ENCODE measurements at places on chromosomes 5 and 9.

- no peak for DNase-seq
Observed at GRCh38 chr9:130320723-130321481, 55.3 kb downstream of the HMCN2 start.

- DNase-seq = no peak
Observed at GRCh38 chr5:57386958-57387357, 95.7 kb downstream of the ACTBL2 start.

GRCh38 chr5:41656597-41656996 lies 146.2 kb upstream of the PLCXD3 start:
- DNase-seq = no peak

DNA sequence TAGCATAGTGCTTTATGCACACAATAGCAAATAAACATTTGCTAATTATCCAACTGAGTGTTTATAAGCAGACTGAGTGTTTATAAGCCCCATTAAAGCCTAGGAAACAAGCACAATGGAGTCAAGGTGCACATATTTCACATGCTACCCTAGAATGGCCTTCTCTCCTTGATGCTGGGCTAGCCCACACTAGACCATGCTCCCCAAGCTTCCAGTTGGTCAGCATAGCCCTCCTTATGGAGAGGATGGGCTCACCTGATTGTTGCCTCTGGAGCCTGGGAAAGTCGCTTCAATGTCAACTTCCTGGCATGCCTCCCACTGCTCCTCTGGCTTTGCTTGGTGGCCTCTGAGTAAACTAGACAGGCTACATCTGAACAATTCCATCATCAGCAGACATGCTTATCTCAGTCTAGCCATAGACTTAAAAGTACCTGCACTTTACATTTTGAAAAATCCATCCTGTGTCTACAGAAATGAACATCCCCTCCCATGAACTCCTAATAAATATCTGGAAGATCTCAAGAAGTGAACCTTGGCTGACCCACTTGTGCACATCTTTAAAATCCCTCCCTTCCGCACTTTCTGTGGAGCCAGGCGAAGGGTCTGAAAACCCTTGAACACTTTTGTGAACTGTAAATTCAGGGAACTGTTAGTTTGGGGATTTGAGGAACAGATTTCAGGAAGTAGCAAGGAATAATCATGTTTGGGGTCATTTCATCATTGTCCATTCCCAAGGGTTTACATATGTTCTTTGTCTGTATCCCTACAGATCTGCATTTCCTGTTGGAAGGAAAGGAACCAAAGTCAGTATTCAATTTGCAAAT lies 486.6 kb downstream of the ARHGEF28 start:
- no peak for DNase-seq

DNA sequence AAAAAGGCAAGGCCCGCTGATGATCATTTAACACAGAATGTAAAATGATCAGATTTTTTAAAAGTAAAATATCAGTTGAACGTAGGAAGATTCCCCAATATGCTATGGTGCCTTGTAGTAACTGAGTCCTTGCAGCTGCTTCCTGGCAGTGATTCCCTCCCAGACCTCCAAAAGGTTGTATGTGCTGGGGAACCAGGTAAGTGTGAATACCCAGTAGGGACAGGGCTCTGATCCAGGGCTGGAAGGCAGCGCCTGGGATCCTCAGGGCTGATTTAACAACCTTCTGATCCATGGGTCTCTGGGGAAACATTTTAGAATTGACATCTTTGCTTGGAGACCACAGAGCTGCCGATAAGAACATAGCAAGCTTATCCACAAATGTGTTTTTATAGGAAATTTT lies 76.7 kb upstream of the IL6ST start:
- DNase-seq = no peak

DNA sequence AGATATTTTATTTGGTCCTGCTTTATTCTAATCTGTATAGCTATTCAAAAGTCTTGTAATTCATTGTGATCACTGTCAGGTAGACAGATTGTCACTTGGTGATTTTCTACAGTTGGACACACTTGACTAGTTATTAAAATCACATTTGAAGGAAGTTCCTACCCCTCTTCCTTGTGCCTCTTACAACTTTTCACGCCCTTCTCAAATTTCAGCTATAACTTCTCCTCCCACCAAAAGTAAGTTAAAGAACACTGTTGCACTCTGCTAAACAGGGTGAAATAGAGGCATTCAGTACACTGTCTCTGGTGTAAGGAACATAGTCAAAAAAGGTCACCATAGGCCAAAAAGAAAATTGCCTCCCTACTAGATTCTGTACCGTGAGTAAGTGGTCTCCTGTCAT lies 142.1 kb upstream of the POU5F2 start:
- DNase-seq = no peak

- DNase-seq = no peak
Observed at GRCh38 chr9:100813871-100814270, 214.7 kb upstream of the PLPPR1 start.

GRCh38 chr5:39475159-39475571 lies 50.4 kb upstream of the DAB2 start:
- DNase-seq = no peak

DNA sequence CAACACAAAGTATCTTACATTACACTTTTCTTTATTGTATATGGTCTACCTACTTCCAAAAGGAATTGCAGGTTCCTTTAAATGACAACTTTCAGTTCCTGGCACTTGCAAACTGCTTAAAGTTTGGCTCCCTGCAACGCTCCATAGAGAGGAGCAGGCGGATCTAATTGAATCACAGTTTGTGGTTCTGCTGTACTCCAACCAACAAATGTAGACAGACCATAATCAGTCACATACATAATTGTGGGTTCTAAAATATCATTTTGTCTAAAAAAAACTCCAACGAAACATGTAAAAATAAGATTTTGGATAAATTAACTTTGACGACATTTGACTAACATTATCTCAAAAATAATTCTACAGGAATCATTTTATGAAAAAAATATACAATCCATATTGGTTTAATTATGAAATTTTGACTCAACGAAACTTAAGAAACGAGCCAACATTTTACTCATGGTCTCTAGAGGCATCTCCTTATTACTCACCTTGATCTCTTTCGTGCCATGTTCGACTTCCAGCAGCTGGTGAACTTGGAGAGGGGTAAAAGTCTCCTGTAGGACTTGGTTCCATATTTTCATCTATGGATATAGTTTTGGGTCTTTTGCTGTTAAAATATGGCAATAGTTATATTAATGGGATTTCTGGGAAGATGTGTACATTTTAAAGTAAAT lies 167.6 kb downstream of the NFIB start:
- no peak for DNase-seq

- DNase-seq = no peak
Observed at GRCh38 chr5:88671505-88672499, 211.2 kb downstream of the MEF2C start.

GRCh38 chr9:135000647-135001245 lies 83.0 kb upstream of the FCN1 start:
- DNase-seq = no peak

DNA sequence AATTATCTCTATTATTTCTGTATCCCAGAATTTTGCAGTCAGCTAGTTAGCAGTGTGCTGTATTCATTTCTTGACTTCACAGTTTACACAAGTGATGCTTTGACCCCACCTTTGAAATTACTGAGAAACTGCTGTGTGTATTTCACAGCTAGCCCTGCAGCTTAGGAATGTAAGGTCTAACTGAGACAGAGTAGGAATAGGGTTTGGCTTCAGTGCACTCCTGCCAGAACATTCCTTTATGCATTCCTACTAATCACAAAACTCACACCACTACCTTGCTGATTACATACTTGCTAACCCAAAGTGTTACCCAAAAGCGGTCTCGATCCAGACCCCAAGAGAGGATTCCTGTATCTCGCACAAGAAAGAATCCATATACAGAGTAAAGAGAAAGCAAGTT lies 551.8 kb downstream of the CDH9 start:
- no peak for DNase-seq

DNA sequence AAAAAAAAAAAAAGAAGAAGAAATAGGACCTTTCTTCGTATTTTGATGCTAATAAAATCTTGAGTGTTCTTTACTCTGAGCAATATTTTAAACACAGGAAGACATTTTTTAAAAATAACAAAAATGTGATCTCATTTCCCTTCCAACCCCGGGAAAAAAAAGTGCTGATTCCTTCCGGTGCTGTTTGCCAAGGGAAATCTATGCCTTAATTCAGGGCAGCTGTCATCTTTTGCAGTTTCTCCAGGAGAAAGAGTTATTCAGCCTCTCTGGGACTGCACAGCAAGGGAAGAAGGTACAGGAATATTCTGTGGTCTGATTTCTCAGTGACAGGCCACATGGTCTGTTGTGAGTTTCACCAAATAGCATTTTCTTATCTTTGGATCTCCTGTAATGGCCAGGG lies 291.9 kb upstream of the IRX1 start:
- DNase-seq = no peak

DNA sequence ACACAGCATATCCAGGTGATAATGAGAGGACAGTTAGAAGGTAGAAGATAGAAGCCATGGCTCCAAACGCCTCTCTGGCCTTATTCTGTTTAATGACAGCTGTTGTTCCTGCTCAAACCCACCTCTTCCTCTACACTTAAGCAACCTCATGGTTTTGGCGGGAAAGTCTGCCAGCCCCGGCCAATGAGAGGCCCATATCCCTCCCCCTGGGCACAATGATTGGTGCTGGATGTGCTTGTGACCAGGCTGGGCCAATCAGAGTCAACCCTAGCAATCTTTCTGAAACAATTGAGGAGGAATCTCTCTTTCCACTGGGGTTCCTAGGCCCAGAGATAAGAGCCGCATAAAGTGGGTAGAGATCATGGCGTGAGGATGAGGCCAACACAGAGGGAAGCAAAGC lies 4.8 kb upstream of the GFI1B start:
- DNase-seq = no peak
